Ovary (tissue), 10 donors: ENCODE measurements at places on chromosomes 13 and 19.

DNA sequence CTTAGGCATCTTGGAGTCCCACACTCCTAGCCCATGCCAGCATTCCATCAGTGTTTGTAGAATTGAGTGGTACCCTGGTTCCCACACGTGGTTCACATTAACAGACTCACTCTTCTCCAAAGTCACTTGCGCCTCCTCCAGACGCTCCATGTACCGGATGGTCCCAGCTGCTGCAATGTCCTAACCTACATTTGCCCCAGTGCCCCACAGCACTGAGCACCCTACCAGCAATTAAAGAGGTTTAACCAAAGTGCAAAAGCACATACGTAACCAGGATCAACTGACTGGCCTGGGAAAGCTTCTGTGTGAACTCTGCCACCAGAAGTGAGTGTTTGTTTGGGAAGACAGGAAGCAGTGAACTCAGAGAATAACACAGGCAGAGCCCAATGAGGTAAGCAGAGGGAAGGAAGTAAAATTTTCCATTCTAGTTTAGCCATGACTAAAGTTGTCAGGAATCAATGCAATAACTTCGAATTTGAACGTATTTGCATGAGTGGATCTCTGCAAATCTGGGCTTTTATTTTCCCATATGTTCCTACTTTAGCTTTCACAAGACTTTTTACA lies 7.3 kb upstream of the MEDAG start:
- no peak for DNase-seq

- no peak for DNase-seq
These were observed at the start of gene ADGRE3 for GRCh38 chr19:14674764-14675163. TSS of gene ADGRE3 (minus strand) at chr19:14674844. CDS start at chr19:14674770, 74 bp downstream.

GRCh38 chr13:22108979-22109378 lies 438.1 kb downstream of the FGF9 start:
- DNase-seq = no peak

- DNase-seq = no peak
These were observed 144.6 kb upstream of the UBL3 start for GRCh38 chr13:29994911-29995595.

DNA sequence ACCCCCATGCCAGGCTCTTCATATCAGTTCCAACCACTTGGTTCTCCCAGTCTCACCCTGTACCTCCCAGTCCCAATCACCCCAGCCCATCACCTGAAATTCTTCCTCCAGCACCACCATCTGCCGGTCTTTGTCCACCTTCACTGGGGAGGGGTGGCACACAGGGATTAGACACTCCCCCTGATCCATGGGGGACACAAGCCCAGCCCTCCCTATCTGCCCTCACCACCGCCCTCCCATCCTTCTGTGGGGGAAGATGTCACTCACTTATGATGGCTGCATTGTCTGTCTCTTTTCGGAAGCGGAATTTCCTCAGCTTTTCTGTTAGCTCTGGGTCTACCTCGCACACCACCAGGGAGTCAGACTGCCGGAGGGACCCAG lies 685 bp downstream of the GMFG start:
- DNase-seq = no peak
